ENCODE measurements at places on chromosomes 6 and 20. TPM values are rescaled to one million over a fixed set of nuclear protein-coding genes. Genes with fewer than 3 reads are reported as not detected.

GRCh38 chr20:49614338-49615050 lies 46.6 kb upstream of the PTGIS start:
- DNase-seq = no peak

The EDN1 gene
- total RNA-seq = 4.9 TPM

- no peak for DNase-seq
Observed at GRCh38 chr6:143200167-143200770, 139.6 kb downstream of the AIG1 start.

- DNase-seq = peak; percentile 44
Observed at GRCh38 chr6:12289365-12289919, 719 bp upstream of the EDN1 start.

DNA sequence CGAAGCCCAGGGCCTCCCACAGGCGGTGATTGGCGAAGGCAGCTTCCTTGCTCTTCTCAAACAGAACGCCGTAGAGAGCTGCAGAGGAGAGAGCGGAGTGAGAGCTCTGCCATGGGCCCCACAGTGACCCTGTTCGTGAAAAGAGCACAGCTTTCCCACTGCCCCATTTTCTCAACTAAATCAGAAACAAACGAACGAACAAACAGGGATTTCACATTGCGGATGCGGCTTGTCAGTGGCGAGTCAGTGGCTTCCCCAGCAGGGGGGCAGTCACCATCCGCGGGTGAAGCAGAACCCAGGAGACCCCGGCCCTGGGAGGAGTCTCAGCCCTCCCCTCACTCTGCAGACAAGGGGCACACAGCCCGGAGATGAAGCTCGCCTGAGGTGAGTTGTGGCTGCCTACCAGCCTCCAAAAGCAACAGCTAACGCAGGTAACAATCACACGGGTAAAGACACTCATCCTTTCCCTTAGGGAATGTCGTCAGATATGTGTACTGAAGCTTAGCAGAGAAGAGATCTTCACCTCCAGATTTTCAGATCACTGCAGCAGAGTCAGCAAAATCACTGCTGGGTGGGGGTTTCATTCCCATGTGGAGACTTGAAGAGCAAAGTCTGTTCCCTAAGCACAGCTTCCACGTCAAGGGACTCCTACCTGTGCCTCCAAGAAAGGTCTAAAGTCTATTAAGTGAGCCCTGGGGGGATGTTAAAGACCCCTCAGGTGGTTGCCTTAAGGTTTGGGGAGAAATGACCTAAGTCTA lies 51.2 kb upstream of the GPR31 start:
- no peak for DNase-seq

The TREM2 gene
- total RNA-seq = 4.9 TPM

- no peak for DNase-seq
Observed at GRCh38 chr6:29924731-29925130, 17.6 kb upstream of the HLA-A start.

GRCh38 chr20:43752561-43753301 lies 25.9 kb upstream of the GTSF1L start:
- no peak for DNase-seq

GRCh38 chr6:123549476-123549875 lies 87.3 kb downstream of the TRDN start:
- DNase-seq = no peak

- DNase-seq = no peak
Observed at GRCh38 chr6:154516276-154516675, 5.8 kb upstream of the CNKSR3 start.

The PERP gene
- total RNA-seq = 1.6 TPM

GRCh38 chr6:54617730-54618129 lies 228.8 kb upstream of the FAM83B start:
- DNase-seq = no peak

The MROH8 gene
- 5.3 TPM for total RNA-seq

The GATA5 gene
- not detected for total RNA-seq

GRCh38 chr6:15508441-15508871 lies 154.4 kb downstream of the DTNBP1 start:
- DNase-seq = no peak

- DNase-seq = no peak
Observed at GRCh38 chr6:161647234-161647633, 373.4 kb upstream of the AGPAT4 start.

The CST1 gene
- not detected for total RNA-seq

DNA sequence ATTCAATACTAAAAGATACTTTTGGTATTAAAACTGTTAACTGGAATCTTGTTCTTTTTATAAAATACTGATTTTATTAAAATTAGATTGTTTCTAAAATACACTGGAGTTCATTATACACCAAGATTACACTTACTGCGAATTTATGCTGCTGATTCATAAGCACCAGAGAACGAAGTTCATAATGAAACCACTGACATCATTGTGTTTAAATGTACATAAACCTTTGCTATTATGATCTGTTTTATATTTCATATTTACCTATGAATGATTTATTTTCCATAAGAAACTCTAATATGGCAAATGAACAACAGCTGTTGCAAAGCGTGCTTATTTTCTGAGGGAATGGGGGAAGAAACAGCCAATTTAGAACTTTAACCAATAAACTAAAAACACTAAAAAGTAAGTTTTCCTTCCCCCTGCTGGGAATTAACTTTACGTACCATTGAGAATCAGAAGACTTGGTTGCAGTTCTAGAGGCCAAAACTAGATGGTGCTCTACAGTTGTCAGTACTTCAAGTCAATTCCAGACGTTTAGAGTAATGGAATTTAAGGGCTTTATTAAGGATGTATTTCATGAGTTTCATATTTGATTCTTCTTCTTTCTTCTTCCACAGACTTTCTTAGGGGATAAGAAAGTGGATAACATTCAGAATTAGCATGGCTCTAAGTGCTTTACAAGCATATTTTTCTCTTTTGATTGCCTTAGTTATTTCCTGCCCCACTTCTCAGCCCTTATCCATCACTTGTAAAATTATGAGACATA lies 30.8 kb upstream of the COL19A1 start:
- DNase-seq = no peak

GRCh38 chr6:14903176-14904038 lies 342.5 kb upstream of the JARID2 start:
- no peak for DNase-seq

GRCh38 chr20:31844737-31845299 lies 586 bp downstream of the FOXS1 start:
- no peak for DNase-seq

The KCNK16 gene
- total RNA-seq = not detected

GRCh38 chr6:137160763-137161162 lies 12.7 kb downstream of the IL22RA2 start:
- no peak for DNase-seq

- no peak for DNase-seq
Observed at GRCh38 chr20:59564171-59564570, 40.2 kb upstream of the PHACTR3 start.

DNA sequence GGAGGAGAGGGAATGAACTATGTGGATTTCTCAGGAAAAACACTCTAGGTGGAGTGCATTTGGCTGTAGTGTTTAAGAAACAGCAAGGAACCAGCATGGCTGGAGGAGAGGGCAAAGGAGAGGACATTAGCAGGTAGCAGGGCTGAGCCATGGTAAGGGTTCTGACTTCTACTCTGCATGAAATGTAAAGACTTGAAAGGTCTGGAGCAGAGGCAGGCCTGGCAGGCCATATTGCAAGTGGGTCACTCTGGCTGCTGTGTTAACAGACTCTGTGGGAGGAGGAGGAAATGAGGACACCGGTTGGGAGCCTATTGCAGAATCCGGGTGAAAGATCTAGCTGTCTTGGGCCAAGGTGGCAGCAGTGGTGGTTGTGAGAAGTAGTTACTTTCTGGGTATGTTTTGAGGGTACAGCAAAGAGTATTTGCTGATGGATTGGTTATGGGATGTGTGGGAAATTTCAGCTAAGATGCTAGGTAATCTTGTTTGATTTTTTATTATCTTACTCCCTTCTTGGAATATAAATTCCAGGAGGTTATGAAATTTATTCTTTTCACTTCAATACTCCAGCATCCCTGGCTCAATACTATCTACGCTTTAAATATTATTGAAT lies 115.9 kb upstream of the BCLAF1 start:
- no peak for DNase-seq

The TNF gene
- not detected for total RNA-seq

DNA sequence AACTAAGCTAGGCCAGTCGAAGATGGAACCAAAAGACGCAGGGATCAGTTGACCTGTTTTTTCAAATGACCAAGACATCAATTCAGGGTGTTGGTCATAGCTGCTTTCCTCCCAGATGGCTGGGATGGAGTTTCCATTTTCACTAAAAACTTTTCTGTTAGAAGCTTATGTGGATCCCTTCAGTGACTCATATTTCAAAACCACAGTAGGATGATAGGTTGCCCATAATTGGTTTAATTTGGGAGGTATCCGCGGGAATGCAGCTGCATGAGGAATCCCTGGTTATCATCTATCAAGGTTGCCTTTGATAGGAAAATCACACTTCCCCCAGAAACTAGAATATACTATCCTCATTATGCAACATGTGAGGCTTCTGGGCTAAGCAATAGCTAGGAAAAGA lies 150.9 kb upstream of the MLIP start:
- DNase-seq = no peak

The MYBL2 gene
- 0.41 TPM for total RNA-seq

DNA sequence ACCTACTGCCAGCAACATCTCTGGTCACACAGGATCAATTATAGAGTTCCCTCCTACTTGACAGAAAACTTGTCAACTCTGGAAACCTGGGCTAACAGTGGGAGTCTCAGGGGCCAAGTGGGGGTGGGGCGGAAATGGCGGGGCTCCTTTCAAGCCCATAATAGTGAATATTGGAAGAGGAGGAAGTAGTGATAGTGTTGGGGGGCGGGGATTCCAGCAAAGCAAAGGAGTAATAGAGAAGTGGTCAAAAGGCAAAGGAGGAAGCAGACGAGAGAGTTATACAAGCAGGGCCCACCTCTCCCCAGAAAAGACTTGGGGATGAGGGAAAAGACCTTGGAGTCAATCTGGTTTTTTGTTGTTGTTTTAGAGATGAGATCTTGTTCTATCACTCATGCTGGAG lies 2.1 kb downstream of the DEF6 start:
- no peak for DNase-seq

The THEMIS gene
- total RNA-seq = 0.41 TPM

GRCh38 chr6:63839485-63839884 lies 203.9 kb downstream of the PHF3 start:
- DNase-seq = no peak
